AG20443 (cell line): ENCODE measurements at places on chromosomes 16 and 17.
A peak's percentile ranks its signal among the peaks of the same experiment; 100 is the strongest.

DNA sequence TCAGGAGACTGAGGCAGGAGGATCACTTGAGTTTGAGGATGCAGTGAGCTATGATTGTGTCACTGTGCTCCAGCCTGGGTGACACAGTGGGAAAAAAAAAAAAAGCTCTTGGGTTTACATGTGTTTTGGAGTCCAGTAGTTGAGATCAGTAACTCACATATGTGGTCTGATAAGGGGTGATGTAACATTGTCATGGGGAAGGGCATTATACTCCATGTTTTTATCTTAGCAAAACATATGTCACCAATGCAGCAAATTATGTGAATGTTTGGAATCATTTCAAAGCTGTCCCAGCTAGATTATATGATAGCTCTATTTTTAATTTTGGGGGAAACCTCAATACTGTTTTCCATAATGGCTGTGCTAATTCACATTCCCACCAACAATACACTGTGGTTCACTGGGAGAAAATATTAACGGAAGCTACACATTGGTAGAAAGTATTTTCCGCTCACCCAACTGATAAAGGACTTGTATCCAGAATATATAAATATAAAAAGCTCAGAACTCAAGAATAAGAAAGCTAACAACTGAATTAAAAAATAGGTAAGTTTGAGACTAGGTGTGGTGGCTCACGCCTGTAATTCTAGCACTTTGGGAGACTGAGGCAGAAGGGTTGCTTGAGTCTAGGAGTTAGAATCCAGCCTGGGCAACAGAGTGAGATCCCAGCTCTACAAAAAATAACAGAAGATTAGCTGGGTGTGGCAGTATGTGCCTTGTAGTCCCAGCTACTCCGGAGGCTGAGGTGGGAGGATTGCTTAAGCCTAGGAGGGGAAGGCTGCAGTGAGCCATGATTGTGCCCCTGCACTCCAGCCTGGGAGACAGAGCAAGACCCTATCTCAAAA lies 224.1 kb upstream of the TBX2 start:
- DNase-seq = no peak

GRCh38 chr16:12781777-12782176 lies 21.9 kb downstream of the CPPED1 start:
- no peak for DNase-seq

- no peak for DNase-seq
These were observed 42.8 kb downstream of the CMTM4 start for GRCh38 chr16:66653581-66654350.

- DNase-seq = peak; percentile 70
These were observed 61.4 kb upstream of the TBX2 start for GRCh38 chr17:61338000-61338798.

DNA sequence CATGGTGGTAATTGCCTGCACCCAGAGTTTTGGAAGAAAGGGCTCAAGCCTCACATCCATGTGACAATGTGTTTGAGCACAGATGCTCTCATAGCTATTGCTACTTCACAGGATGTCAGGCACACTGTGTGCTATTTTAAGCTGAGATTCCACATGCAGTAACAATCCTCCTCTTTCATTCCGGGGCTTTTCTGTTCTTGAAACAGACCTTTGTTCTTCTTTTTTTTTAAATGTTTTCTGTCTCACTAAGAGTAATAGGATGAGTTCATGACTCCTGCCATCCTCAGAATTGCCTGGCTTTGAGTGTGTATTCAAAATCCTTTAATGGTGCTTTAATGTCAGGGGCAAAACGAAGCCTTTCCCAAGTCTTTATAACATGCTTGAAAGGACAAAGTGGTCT lies 198.9 kb downstream of the ABCC12 start:
- no peak for DNase-seq

- DNase-seq = peak; percentile 76
These were observed 1.0 kb downstream of the KIFC3 start for GRCh38 chr16:57801098-57801808.

DNA sequence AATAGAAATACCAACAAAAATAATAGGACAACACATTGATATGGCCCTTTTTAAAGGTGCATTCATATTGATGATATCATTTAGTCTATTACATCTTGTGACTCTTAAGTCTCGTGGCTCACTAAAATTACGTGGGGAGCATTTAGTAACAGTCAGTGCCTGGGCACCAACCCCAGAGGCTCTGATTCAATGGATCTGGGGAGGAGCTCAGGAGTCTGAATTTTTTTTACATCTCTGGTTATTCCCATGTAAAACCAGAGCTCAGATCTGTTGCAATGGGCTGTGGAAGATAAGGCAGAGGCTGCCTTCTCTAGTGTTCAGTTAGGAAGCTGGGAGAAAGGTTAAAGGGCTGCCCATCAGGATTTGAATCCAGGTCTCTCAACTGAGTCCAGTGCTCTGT lies 549.9 kb upstream of the CDH5 start:
- no peak for DNase-seq

DNA sequence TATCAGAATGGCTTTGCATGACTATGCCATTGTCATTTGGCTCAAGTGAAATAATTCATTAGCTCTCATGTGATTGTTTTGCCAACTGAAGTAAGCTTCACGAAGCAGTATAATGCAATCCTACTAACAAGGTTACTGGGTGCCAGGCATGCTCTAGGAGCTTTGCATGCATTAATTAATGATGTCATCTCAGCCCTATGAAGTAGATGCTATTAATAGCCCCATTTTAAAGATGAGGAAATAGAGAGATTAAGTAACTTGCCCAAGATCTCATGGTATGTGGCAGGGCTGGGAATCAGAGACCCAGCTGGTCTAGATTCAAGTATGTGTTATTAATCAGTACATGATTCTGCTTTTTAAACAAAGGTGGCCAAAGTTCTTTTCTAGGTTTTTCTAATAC lies 14.1 kb downstream of the KRT39 start:
- peak; percentile 67 for DNase-seq

GRCh38 chr16:86925067-86925791 lies 346.9 kb downstream of the FOXL1 start:
- DNase-seq = no peak

- no peak for DNase-seq
These were observed 9.0 kb upstream of the KIF19 start for GRCh38 chr17:74317071-74317470.

- no peak for DNase-seq
These were observed 89.3 kb upstream of the SDK2 start for GRCh38 chr17:73733517-73733916.

GRCh38 chr16:1414532-1415260 lies at the start of gene UNKL:
TSS of gene UNKL (minus strand) at chr16:1414704. CDS start at chr16:1414691, 13 bp downstream.
- peak; percentile 96 for DNase-seq

DNA sequence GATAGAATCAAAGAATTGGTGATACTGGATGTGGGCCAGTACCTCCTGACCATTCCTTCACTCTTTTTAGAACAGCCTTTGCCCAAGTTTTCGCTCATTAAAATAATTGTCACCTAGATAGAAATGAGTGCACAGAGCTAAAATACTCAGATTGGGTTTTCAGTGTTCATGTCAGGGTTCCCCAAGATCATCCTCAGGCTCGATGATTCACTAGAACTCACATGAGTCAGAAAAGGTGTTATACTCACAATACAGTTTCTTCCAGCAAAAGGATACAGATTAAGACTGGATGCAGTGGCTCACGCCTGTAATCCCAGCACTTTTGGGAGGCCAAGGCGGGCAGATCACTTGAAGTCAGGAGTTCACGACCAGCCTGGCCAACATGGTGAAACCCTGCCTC lies 19.9 kb downstream of the ERCC4 start:
- no peak for DNase-seq

DNA sequence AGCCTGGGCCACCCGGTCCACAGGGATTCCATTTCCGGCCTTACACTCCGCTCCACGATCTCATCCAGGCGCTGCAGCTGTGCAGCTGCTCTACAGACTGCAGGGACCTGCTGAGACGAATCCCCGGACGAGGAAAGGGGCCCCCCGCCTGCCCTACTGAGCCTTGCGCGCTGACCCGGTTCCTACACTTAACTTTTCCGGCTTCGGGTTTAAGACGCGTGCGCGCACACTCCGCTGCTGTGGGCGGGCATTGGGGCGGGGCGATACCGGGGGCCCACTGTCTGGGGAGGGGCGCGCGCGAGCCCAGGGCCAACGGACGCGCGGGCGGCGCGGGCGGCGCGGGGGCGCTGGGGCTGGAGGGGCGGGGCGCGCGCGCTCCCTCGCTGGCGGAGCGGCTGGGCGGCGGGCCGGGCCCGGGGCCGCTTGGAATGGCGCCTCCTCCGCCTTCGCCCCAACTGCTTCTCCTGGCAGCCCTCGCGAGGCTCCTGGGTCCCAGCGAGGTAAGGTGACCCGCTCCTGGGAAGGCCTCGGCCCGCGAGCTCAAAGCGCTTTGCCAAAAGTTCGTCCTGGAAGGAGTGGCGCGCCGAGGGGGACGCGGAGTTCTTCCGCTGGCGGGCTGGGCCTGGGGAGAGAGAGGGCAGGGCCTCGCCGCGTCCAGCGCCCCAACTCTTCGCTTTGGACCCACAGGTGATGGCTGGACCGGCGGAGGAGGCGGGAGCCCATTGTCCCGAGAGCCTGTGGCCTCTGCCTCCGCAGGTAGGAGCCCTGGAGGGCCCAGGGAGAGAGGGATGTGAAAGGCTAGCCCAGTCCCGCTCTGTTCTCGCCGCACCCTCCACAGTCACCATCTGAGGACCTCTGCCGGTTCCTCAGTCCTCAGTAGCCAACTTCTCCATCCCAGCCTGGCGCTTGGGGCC lies at the start of gene TP53I13:
TSS of gene TP53I13 (plus strand) at position 371 of the 914 bp plus-strand sequence. CDS start at position 429, 58 bp downstream.
- peak; percentile 93 for DNase-seq

- DNase-seq = peak; percentile 38
These were observed 767 bp downstream of the RPS6KB1 start for GRCh38 chr17:59893676-59894100.

DNA sequence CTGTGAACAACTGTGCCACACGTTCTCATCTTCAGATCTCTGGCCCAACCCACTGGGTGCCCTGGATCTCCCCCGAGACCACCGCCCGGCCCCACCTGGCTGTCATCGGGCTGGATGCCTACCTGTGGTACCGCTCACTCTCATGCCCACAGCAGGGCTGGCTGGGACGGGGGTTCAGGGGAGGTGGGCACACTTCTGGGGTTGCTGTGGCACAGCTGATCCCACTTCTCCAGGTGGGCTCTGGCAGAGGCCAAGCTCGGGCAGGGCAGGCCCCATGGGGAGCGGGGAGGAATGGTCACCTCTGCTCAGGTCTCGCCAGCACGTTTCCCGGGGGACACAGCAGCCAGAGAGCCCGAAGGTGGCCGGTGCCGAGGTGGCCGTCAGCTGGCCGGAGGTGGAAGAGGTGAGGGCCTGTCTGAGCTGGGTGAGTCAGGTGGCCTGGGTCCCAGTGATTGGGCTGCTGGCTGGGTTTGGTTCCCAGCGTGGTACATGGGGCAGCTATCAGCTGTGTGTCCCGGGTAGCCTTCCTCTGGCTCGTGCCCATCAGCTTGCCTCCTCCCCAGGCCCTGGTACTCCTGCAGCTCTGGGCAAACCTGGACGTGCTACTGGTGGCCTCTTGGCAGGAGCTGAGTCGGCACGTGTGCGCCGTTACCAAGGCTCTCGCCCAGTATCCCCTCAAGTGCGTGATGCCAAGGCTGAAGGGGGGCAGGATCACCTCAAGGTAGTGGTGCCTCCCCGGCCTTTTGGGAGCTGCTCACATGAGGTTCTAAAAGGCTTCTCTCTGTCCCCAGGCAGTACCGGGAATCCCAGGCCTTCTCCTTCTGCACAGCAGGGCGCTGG lies 2.3 kb upstream of the MRPS34 start:
- no peak for DNase-seq

DNA sequence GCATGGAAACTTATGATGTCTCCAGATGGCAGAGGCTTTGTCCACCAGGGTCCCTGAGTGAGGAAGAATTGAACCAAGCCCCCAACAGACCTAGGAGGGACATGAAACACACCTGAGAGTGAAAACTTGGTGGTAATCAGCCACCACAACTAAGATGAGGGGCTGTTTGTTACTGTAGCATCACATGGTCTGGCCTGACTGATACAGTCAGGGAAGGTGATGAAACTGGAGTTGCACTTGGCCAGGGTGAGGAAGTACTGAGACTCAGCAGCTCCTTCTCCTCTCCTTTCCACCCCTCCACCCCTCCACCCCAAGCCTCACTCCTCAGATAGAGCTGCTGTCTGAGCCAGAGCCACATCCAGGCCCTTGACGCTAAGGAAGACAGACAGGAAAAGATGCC lies 37.2 kb downstream of the C16orf82 start:
- DNase-seq = no peak

DNA sequence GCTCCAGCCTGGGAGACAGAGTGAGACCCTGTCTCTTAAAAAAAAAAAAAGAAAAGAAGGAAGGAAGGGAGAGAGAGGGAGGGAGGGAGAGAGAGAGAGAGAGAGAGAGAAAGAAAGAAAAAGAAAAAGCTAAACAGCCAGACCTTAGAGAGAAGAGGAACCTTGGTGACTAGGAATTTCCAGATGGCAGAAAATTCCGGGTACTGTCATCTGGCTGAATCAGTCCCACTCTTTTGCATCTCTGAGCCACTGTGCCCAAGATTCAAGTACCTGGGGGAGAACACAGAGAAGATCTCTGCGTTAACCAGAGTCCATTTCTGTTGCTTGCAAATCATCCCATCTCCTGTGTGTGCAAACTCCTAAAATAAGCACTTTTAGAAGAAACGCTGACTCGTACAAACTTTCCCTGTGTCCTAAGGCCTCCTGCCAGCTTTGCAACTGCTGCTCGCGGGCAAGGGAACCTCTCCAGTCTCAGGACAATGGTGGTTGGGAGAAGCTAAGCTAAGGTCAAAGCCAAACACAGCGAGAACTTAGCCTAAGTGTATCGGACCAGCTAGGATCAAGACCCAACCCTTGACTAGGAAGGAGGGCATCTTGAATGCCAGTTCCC lies 18.0 kb downstream of the BMERB1 start:
- DNase-seq = no peak

DNA sequence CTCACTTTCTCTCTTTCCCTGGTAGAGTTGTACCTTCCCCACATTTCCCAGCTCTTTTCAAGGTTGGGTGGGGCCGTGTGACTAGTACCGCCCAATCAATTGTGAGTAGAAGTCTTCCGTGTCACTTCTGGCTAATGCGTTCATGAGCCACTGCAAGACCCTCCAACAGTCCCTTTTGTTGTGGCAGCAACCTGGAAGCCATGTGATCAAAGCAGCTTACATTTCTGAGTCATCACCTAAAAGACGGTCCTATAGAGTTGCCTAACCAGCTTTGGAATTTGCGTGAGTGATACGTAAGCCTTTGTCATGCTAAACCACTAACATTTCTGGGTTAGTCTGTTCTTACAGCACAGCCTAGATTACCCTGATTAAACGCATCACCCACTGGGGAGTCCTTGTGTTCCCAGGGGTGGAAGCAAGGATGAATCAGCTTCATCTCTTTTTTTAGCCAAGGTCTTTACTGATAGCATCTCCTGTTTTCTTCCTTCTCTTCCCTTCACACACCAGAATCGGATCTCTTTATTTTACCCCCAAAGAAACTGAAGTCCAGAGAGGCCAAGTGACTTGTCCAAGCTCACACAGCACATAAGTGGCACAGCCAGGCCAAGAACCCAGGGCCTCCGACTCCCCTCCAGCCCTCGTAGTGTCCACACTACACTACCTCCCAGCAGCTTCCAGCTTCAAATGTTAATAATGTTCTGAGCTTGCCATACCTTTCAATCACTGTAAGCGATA lies 366.3 kb upstream of the XYLT1 start:
- DNase-seq = peak; percentile 90

DNA sequence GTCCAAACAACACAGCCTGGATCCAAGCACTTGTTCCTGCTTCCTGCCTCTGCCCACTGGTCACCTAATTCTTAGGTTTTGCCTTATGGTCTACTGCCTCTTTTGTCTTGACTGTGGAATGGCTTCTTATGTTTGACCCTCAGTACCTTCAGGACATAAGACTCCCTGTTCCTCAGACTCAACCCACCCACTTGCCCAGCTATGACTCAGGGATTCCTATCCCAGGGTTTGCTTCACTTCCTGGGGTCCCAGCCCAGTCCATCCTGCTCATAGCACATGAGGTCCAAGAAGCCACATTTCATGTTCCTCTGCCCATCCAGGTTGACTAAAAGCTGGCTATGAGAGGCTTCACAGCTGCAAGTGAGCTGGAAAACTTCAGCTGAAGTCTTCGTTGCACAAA lies 320.9 kb upstream of the CDH5 start:
- no peak for DNase-seq
